Astrocyte (in vitro differentiated cells and primary cell): ENCODE measurements at places on chromosomes 5 and 9. TPM values are rescaled to one million over a fixed set of nuclear protein-coding genes. Genes with fewer than 3 reads are reported as not detected.

AFAP1L1 gene
- 7.6 and 8.3 TPM in 2 replicates for total RNA-seq

ARL10 gene
- total RNA-seq: 13.2 and 14.3 TPM in 2 replicates

HNRNPAB gene
- total RNA-seq: 184 and 199 TPM in 2 replicates

ADRA1B gene
- total RNA-seq: 1.4 and 1.9 TPM in 2 replicates

LCN15 gene
- total RNA-seq: not detected in 2 replicates

ACTBL2 gene
- 11.6 and 11.8 TPM in 2 replicates for total RNA-seq

SRP19 gene
- 73.1 and 73.5 TPM in 2 replicates for total RNA-seq

TAF1L gene
- 0.02 TPM in 1 of 2 replicates, not detected in the other for total RNA-seq

MEIKIN gene
- not detected in 2 replicates for total RNA-seq

- no peak for DNase-seq
- H3K36me3 ChIP-seq: peaks cover 16% of the 10 kb centered on the region
- H3K27me3 ChIP-seq: no peaks in the 10 kb centered on the region
- no peak overlapping the region for H3K4me3 ChIP-seq
- H3K4me1 ChIP-seq: no peaks in the 10 kb centered on the region
Measured at GRCh38 chr5:65434122-65434521, 47.6 kb downstream of the ADAMTS6 start.

DNA sequence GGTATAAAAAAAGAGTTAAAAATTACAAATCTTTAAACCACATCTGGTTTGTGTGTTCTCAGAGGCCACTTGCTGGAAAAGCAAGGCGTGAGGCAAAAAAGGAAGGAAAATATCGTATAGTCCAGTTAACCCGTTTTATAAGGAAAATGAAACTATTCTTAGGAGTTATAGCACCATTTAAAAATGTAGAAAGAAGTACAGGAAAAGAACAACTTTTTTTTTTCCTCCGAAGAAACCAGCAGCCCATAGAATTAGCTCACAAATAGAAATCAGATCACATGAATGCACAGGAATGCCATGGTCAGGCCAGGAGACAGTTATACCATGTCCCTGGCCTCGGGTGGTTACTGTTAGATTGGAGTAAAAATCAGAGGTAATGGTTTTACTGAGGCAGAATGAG lies 241.6 kb downstream of the FBXL7 start:
- no peaks in the 10 kb centered on the region for H3K36me3 ChIP-seq
- no peaks in the 10 kb centered on the region for H3K27me3 ChIP-seq
- no peaks in the 10 kb centered on the region for H3K4me1 ChIP-seq
- H3K27ac ChIP-seq: no peak overlapping the region
- no peak overlapping the region for H3K4me3 ChIP-seq
- no peak for DNase-seq

- no peak for DNase-seq
- no peaks in the 10 kb centered on the region for H3K36me3 ChIP-seq
- no peaks in the 10 kb centered on the region for H3K4me1 ChIP-seq
- H3K27ac ChIP-seq: no peak overlapping the region
- no peak overlapping the region for H3K4me3 ChIP-seq
- no peaks in the 10 kb centered on the region for H3K27me3 ChIP-seq
Measured at GRCh38 chr5:87074934-87075541, 192.6 kb upstream of the RASA1 start.

GRCh38 chr9:101849102-101849707 lies 110.8 kb upstream of the GRIN3A start:
- no peak overlapping the region for H3K27ac ChIP-seq
- no peak for DNase-seq
- H3K4me1 ChIP-seq: no peaks in the 10 kb centered on the region
- no peaks in the 10 kb centered on the region for H3K27me3 ChIP-seq

- H3K27me3 ChIP-seq: peaks cover 70% of the 10 kb centered on the region
- H3K4me3 ChIP-seq: no peak overlapping the region
- no peak overlapping the region for H3K27ac ChIP-seq
- peaks cover 4% of the 10 kb centered on the region for H3K4me1 ChIP-seq
- H3K36me3 ChIP-seq: no peaks in the 10 kb centered on the region
- peak; percentile 4 for DNase-seq
Measured at GRCh38 chr5:51378448-51379330, 4.6 kb upstream of the ISL1 start.

GRCh38 chr5:57664700-57665099 lies 182.1 kb upstream of the ACTBL2 start:
- no peaks in the 10 kb centered on the region for H3K36me3 ChIP-seq
- peaks cover 3% of the 10 kb centered on the region for H3K4me1 ChIP-seq
- DNase-seq: no peak
- no peaks in the 10 kb centered on the region for H3K27me3 ChIP-seq
- H3K4me3 ChIP-seq: no peak overlapping the region

DNA sequence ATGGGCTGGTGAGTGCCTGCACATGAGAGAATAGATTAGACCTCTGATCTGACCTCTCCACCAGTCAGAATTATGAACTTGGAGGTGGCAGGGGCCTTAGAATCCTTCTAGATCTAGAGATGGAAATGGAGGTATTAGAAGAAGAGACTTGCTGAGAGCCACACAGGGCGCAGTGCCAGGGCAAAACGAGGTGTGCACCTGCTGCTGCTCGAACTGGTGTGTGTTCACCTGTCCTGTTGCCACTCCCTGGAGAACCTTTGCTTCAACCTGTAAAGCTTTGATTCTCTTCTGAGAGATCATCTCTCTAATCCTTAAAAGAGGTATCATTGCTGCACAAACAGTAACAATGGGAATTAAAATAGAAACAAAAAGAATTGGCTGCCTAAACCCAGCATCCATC lies 24.9 kb downstream of the FRMPD1 start:
- no peaks in the 10 kb centered on the region for H3K36me3 ChIP-seq
- H3K4me1 ChIP-seq: no peaks in the 10 kb centered on the region
- peaks cover 40% of the 10 kb centered on the region for H3K27me3 ChIP-seq
- H3K4me3 ChIP-seq: no peak overlapping the region
- no peak overlapping the region for H3K27ac ChIP-seq

- DNase-seq: no peak
- no peak overlapping the region for H3K27ac ChIP-seq
- H3K4me1 ChIP-seq: no peaks in the 10 kb centered on the region
- H3K4me3 ChIP-seq: no peak overlapping the region
- H3K36me3 ChIP-seq: no peaks in the 10 kb centered on the region
Measured at GRCh38 chr9:33798545-33798944, 3.2 kb downstream of the PRSS3 start.

DNA sequence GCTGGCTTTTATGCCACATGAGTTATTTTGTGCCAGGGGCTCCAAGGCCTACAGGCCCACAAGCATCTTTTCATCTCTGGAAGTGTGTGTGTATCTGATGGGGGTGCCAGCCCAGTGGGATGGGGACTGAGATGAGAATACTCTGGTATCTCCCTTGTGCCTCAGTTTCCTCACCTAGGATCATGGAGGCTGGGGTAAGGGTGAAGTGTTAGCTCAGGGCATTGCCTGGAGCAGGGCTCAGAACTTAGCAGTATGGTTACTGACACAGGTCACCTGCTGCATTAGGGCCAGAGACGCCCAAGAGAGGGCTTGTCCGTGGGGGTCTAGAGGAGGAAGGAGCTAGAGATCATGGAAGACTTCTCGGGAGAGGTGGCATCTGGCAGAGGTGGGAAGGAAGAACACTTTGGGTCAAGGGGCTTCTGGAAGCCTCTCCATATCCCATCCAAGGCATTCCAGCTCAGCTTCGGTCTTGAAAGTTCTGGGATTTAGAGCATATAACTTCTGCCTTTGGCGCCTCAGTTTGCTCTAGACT lies 742 bp upstream of the WNK2 start:
- peaks cover 36% of the 10 kb centered on the region for H3K27me3 ChIP-seq
- no peak overlapping the region for H3K27ac ChIP-seq
- no peak overlapping the region for H3K4me3 ChIP-seq
- no peaks in the 10 kb centered on the region for H3K36me3 ChIP-seq
